Uterine smooth muscle cell (primary cell): ENCODE measurements at places on chromosomes 12 and 14. TPM values are rescaled to one million over a fixed set of nuclear protein-coding genes. Genes with fewer than 3 reads are reported as not detected.

The C12orf56 gene
- total RNA-seq: 3.3 and 3.9 TPM in 2 replicates

The SERPINA5 gene
- not detected in 2 replicates for total RNA-seq

The GSG1 gene
- total RNA-seq: 0.12 TPM in 1 of 2 replicates, not detected in the other

The ETFBKMT gene
- 3.3 and 5.9 TPM in 2 replicates for total RNA-seq

The LMBR1L gene
- total RNA-seq: 39.7 and 50.9 TPM in 2 replicates

The BMP4 gene
- total RNA-seq: 0.75 and 1.1 TPM in 2 replicates

The SSTR1 gene
- total RNA-seq: 6.8 and 22.0 TPM in 2 replicates

The MYRFL gene
- total RNA-seq: not detected in 2 replicates

The OR4E2 gene
- total RNA-seq: 0.12 TPM in 1 of 2 replicates, not detected in the other

The ATXN3 gene
- 48.2 and 57.8 TPM in 2 replicates for total RNA-seq

The PPP1R1A gene
- total RNA-seq: not detected in 2 replicates

The PROX2 gene
- total RNA-seq: not detected in 2 replicates

The TMEM179 gene
- 0.25 and 1.00 TPM in 2 replicates for total RNA-seq

The ASCL1 gene
- total RNA-seq: not detected in 2 replicates

The DPPA3 gene
- total RNA-seq: not detected in 2 replicates

The DBX2 gene
- total RNA-seq: not detected in 2 replicates
